ENCODE measurements at places on chromosomes 3 and 15.
A peak's percentile ranks its signal among the peaks of the same experiment; 100 is the strongest.

DNA sequence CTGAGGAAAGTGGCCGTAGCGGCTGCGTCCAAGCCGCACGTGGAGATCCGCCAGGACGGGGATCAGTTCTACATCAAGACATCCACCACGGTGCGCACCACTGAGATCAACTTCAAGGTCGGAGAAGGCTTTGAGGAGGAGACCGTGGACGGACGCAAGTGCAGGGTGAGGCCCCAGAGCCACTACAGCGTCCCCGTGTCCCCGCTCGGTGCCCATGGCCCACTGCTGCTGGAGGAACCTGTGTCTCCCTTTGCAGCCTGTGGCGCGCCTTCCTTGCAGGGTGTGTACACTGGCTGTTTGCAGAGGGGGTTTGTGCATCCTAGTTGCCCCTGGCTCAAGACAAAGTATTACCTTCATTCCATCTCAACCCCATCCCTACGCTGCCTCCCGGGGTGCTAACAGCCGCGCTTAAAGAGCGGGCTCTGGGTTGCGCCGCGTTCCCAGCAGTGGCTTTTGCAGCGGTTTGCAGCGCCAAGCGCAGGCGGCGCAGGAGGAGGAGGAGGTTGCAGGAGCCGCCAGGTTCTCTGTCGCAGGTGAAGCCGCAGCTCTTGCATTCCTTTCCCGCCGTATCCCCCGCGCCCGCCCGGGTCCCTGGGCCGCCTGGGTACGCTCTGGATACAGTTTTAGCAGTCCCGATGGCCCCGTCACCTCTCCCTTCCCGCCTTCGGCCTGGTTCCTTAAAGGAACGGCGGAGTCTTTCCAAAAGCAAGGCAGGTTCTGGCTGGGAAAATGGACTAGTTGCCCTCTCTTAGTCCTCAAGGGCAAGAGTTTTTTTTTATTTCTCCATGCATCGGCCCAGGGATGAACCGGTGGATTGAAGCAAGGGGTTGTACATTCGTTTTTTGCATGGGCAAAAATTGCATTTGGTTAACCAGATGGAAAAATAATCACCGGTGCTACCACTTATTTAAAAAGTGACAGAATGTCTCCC lies 1.2 kb downstream of the CRABP1 start:
- no peak for DNase-seq

DNA sequence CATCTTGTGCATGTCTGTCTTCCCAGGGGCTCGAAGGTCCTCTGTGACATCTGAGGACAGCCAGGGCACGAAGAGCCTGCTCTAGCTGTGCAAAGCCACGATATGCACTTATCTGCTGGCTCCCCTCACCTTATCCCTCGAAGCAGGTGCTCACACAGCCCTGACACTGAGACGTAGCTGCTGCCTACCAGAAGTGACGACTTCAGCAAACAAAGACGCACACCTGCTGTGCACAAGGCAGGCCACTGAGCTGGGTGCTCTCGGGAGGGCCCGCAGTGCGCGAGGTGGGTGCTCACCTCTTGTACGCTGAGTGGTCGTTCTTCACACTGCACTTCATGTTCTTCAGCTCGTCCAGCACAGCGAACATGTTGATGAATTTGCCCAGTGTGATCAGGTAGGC lies 37.3 kb downstream of the CYFIP1 start:
- DNase-seq = no peak

DNA sequence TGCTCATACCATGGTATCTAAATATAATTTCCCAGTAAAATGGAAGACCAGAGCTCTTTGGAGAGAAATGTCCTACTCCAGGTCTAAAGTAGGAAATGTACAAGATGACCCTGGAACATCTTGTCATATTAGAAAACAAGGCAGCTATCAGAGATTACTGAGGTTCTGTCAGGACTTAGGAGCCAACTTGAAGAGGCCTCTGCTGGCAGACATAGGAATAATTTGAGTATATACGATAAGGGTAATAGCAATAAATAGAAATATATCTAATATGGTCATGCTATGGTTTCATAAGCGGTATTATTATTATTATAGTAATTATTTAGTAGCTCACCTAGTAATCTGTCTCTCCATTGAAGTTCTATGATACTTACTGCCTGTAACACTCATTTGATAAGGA lies 224.2 kb downstream of the SOX2 start:
- DNase-seq = no peak

DNA sequence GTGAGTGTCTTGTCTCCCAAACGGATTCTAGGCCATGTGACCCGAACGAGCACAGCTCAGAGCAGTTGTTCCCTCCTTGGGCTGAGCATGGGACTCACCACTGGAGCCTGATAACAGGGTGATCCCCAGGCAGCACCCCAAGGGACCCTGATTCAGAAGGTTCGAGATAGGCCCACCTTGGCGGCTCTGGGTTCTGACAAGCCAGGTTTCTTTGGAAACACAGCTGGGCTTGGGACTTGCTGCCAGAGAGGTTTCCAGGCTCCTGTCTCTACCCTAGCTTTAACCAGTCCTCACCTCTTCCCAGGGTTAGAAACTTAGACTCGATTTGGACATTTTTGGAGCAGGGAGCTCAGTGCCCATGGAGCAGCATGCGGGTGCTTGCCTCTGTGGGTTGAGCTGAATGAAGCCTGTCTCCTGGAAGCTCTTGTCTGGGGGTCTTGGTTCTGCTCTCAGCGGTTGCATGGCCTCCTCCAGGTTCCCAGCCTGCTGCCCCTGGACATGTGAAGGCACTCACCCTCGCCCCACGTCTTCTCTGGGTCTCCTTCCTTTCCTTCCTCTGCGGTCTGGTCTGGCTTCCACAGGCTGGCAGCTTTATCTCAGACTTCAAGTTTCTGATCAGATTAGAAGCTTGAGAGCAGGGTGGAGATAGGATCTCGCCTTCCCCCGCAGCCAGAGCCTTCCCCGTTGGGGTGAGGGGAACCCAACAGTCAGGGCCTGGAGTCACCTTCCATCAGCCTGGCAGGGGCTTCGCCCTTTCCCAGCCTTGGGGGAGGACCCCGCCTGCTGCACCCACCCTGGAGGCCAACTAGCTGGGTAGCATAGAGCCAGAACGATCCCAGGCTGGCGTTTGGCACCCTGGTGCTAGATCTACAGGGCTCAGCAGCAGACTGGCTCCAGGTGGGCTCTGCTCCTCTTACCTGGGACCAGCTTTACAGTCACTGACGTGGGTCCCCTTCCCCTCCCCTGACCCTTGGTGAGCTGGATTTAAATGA lies 21.0 kb downstream of the PAQR5 start:
- no peak for DNase-seq

DNA sequence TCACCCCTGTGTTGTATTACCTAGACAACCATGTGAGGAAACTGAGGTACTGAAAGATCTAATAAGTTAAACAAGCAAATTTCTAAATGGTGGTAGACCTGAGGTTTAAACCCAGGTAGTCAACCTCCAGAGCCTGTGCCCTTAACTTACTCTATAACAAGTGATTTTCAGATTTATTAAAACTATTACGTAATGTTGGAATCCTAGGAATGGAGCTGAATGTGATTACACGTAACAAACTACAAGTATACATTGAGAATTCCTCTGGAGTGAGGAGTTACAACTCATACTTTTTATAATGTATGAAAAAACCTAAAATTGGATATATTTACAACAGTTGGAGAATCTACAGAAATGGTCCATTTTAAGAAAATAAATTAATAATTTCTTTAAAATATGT lies 18.0 kb downstream of the FAM98B start:
- no peak for DNase-seq

- DNase-seq = no peak
These were observed 29.7 kb upstream of the SPATA12 start for GRCh38 chr3:57030721-57031120.

- DNase-seq = no peak
These were observed 111.5 kb downstream of the FILIP1L start for GRCh38 chr3:100002599-100003350.

GRCh38 chr3:183008800-183009199 lies 28.5 kb upstream of the DCUN1D1 start:
- DNase-seq = no peak

DNA sequence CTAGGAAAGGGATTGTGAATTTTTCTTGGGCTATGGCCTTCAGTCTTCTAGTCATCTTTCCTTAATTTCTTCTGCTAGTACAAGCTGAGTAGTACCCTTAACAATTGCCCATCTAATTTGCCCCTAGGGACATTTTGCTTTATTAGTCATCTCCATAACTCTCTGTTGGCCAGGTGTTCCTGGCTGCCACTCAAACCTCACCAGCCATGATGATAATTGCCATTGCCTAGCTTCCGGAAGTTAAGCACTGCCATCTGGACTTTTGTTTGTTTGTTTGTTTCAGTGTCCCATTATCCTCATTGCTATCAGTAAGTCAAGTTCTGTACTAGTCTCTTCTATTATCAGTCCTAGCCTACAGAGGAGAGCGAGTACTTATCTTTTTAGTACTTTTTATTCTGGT lies 36.6 kb upstream of the UBL7 start:
- DNase-seq = no peak

DNA sequence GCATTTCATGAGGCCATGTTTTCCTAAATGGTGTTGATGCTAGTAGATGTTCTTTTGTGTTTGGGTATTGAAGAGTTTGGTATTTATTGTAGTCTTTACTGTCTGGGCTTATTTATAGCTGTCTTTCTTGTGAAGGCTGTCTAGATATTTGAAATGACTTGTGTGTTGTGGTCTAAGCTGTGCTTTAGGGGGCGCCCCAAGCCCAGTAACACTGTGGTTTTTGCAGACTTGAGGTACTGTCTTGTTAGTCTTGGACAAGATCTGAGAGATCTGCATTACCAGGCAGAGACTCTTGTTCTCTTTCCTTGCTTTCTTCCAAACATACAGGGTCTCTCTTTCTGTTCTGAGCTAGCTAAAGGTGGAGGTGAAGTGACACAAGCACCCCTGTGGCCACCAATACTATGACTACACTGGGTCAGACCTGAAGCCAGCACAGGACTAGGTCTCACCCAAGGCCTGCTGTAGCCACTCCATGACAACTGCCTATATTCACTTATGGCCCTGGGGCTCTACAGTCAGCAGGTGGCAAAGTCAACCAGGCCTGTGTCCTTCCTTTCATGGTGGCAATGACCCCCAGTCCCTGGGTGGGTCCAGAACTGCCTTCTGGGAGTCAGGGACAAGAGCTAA lies 152.1 kb upstream of the TBC1D5 start:
- DNase-seq = peak; percentile 49

DNA sequence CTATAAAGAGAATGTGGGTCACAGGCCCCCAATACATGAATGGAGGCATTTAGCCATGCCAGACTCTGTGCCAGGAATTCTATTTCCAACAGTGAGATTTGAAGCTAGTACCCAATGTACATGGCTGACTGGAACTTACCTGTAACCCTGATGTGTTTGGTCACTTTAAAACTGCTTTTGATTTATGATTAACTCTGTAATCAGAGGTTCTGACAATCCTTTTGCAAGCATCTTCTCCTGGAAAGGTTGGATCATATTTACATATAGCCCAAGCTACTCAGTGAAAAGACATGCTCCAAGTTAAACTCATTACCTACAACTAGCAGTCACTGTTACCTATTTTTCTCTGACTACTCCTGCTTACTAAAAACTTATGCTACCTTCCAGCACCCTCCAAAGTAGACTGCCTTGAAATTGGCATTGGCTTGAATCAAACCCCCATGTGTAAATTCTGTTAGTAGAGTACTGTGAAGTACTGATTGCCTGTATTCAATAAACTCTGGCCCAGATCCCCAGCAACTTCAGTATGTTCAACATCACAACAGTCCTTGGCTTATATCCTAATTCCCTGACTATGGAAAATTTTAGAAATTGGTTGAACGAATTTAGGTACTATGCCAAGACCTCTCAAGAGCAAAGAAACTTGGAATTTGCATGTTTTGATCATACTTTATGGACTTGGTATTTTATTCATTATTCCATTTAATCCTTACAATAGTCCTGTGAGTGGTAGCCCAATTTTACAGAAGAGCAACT lies 665.6 kb upstream of the NECTIN3 start:
- no peak for DNase-seq

DNA sequence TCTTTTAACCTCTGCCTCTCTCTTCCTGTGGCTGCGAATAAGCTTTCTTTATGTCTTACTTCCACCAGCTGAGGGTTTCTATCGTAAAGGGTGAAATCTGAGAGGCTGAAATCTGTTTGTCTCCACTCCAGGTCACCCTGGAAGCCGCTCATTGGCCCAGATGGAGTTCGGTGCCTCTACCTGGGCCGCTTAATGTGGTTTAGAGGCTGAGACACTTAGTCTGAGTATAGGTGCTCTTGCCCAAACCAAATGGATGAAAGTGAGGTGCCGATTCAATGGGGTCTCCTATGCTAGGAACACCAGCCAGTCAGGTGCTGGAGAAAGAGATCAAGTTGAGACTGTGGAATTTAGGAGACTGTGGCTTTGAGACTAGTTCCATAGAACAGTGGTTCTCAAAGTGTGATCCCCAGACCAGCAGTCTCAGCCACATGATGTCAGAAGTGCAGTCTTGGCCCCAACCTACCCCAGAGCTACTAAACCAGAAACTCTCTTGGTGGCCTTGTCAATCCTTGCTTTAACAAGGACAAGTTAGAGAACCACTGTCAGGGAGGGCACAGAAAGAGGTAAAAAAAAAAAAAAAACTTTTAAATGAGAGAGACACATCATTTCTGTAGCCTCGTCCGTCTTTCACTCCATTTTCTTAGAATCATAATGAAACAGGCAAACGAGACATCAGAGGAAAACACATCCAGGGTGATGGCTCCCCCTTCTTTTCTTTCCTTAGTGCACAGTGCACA lies 54.9 kb upstream of the CCR2 start:
- DNase-seq = no peak

DNA sequence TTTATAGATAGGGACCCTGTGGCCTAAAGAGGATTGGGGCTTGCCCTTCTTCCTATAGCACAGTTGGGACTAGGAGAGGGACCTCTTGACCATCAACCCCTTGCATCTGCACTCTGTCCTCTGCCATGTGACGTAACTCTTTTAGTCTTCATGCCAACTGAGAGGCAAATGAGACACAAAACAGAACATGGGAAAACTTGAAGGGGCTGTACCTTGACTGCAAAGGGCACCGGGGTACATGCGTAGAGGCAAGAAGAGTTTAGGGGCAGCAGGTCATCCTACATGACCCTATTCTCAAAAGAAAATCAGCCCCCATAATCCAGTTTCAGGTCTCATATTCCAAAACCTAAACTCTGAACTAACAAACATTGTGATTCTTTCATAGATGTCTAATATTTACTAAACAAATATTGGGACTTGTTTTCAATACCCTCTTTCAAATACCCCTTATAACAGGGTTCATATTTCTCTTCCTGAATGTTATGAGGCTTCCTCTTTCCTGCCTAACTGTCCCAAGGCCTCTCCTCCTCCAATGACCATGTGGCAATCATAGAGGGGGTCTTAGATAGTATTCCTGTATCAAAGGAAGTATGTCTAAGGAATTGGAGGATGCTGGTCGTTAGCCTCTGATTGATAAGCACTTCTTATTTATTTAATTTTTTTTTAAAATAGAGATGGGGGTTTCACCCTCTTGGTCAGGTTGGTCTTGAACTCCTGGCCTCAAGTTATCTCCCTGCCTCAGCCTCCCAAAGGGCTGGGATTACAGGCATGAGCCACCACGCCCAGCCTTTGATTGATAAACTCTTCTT lies 20.6 kb downstream of the ACKR2 start:
- no peak for DNase-seq

DNA sequence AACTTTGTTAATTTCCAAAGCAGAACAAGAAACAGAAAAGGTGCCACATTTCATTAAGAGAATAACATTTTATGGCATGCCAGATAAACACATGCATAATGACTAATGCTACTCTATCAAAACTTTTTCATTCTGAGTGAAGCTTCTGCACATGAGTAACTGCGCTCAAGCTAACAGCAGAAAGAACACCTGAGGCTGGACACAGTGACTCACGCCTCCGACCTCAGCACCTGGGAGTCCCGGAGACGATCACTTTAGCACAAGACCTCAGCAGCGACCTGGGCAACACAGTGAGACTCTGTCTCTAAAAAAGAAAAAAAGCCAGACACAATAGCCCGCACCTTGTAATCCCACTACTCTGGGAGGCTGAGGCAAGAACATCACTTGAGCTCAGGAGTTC lies 70.6 kb downstream of the ACAP2 start:
- no peak for DNase-seq
